ENCODE measurements at places on chromosomes 5 and 9.

GRCh38 chr5:34687269-34688011 lies 31.3 kb downstream of the RAI14 start:
- DNase-seq: no peak

- peak; percentile 61 for DNase-seq
Measured at GRCh38 chr9:110427497-110428104, 89.9 kb upstream of the TXNDC8 start.

DNA sequence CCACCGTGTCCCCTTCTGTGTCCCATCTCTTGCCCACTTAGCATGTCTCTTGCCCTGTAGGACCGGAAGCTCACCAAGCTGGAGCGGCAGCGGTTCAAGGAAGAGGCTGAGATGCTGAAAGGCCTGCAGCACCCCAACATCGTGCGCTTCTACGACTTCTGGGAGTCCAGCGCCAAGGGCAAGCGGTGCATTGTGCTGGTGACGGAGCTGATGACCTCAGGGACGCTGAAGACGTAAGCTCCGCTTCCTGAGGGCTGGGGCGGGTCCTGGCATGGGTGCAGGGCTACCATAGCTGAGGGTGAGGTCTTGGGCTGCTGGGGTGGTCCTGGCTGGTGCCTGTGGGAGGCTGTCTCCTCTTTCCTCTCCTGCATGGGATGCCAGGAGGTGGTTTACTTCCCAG lies 45.7 kb downstream of the WNK2 start:
- DNase-seq: peak; percentile 78

- no peak for DNase-seq
Measured at GRCh38 chr5:59256331-59256730, 637.2 kb downstream of the PDE4D start.

- peak; percentile 72 for DNase-seq
Measured at GRCh38 chr9:137306066-137306849, 4.2 kb upstream of the NRARP start.

DNA sequence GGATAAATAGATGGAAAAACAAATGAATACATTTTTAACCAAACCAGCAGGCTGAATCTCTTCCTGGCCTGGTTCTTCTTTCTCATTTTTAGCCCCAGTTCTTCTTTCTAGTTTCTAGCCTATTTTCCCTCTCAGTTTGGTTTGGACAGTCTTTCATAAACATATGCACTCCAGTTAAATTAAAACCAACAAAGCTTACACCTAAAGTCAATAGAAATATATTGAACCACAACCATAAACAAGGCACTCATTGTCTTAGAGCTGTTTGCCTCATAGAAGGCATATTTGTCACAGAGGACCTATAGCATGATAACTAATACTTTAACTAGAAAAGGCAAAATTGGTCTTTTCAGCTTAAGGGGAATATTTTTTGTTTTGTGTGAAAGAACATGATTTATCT lies 638.3 kb downstream of the NR2F1-AS1 start:
- DNase-seq: no peak

DNA sequence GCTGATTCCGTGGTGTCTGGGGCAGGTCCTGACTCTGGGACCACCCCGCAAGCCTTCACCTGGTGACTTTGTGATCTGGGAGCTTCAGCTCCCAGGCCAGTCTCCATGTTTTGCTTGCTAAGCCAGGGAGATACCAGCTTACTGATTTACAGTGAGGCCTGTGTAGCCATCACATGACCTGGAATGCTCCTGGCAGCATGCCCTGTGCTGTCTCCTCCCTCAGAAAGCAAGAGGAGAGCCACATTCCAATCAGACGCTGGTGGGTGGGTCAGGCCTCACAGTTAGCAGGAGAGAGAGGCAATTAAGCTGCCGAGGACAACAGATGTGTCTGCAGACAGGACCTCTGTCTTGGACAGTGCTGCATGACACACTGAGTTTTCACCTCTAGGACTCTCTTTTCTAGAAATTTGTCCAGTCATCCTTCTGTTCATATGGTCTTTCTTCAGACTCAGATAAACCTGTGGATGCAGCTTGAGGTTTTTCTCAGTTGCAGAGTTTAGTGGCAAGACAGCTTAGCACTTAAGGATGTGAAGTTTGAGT lies 24.4 kb upstream of the GRPEL2 start:
- no peak for DNase-seq

GRCh38 chr5:6235726-6236125 lies 142.6 kb downstream of the MED10 start:
- DNase-seq: no peak

All from posterior cingulate gyrus (tissue), 11 donors.